ENCODE measurements at places on chromosomes 13 and 19.

DNA sequence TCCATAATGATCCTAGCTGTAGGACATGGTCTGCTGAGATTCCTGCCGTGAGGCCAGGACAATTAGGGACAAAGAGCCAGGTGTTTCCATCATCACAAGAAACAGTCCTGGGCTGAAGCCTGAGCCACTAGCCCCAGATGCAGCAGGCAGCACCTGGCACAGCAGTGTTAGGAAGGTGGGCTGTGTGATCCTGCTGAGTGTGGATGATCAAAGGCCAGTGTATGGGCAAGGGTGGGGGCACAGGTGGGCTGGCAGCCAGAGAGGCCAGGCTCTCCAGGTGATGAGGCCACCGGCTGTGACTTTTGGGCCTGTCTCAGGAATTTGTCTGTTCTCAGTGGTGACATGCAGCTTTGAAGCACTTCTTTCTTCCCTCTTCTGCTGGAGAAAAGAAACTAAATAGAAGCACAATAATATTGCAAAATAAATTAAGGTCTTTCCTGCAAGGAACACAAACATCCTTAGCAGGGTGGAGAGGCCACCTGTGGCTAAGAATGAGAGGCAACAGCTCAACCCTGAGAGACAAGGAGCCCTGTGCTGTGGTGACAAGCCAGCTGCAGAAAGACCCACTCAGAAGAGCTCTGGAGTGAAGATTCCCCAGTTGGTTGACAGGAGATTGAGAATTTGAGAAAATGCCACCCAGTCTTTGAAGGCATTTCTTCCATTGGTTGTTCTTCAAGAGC lies 127.6 kb downstream of the KATNAL1 start:
- DNase-seq: no peak

DNA sequence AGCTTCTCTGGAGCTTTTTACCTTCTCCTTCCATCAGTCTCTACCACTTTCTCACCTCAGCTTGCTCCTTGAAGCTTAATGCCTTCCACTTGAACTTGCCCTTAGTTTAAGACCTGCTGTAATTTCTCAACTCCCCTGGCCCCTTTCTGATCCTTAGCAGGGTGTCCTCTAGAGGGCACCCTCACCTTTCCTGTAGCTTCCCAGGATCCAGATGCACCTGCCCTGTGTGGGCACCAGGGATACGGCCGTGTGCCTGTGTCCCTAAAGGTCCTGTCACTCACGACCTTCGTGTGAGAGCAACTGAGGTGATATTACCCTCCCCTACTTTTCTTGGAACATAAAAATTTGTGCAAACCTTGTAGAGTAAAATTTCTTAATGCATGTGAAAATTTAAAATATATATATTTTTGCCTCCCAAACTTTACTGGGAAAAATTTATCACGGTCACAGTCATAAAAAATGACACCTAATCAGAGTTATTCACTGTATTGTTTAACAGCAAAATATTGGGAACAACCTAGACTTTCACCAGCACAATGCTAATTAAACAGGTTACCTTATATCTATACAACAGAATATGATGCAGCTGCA lies 46.4 kb downstream of the PSG3 start:
- no peak for DNase-seq

DNA sequence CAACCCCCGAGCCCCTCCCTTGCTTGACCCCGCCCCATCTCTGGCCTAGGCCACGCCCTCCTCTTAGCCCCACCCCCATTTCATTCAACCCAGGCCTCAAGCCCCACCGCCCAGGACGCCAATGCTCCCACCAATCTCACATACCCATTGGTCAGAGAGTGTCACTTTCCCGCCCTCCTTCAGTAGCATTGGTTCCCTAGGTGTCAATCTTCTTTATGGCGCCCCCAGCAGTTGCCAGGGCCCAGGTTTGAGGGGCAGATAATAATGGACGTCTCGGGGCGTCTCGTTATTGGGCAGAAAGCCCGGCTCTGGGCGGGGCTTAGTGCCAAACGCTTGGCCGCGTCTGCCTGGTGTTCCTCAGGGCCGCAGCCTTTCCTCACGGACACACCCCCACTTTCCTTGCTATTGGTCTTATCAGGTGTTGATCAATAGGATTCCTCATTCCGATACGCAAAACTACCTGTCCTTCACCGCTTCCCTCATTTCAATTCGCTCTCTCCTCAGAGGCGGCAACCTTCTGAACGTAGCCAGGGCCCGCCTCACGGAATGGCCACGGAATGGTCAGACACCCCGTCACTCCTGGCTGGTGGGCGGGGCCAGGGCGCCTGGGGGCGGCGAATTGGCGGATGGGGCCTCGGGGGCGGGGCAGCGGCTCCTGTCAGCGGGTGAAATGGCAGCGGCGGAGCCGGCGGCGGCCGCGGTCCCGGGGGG lies at the start of gene EVI5L:
EVI5L (plus strand) TSS at position 658 of the 711 bp plus-strand sequence. CDS start 16,325 bp downstream, outside the sequence.
- peak; percentile 100 for DNase-seq

DNA sequence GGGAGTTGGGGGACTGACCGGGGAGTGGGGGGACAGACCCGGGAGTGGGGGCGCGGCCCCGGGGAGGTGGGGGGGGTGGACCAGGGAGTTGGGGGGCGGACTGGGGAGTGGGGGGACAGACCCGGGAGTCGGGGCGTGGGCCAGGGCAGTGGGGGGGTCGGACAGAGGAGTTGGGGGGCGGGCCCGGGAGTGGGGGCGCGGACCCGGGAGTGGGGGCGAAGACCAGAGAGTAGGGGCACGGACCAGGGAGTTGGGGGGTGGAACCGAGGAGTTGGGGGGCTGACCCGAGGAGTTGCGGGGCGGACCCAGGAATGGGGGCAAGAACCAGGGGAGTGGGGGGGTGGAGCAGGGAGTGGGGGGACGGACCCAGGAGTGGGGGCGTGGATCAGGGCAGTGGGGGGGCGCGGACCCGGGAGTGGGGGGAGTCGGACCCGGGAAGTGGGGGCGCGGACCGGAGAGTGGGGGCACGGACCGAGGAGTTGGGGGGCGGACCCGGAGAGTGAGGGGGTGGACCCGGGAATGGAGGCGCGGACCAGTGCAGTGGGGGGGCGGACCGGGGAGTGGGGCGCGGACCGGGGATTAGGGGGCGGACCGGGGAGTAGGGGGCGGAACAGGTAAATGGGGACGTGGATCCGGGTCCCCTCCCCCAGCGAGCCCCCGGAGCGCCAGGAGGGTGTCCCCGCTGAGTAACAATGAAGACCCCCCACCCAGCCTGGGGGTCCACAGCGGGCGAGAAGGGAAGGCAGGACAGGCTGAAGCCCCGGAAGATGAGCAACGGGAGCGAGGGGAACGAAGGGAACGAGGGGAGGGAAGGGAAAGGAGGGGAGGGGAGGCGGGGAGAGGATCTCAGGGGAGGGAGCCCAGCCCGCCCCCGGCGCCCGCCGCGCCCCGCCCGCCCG lies 589 bp downstream of the R3HDM4 start:
- DNase-seq: no peak

- DNase-seq: no peak
Observed at GRCh38 chr19:46759817-46760333, 13.6 kb upstream of the STRN4 start.

DNA sequence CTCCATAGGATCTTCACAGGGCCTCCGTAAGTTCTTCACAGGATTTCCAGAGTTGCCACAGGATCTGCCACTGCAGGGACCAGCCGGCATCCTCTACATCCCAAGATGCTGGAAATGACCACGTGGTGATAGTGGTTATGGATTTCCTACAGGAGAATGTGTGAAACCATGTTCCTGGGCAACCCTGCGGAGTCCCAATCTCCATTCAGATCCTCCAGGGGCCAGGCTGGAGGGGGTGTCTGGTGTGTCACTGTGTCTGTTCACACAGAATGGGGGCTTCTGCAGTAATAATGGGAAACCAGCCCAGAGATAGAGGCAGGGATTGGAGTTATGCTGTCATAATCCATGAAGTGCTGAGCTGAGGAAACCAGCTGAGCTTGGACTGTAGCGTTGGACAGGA lies 8.6 kb downstream of the LILRA6 start:
- no peak for DNase-seq

DNA sequence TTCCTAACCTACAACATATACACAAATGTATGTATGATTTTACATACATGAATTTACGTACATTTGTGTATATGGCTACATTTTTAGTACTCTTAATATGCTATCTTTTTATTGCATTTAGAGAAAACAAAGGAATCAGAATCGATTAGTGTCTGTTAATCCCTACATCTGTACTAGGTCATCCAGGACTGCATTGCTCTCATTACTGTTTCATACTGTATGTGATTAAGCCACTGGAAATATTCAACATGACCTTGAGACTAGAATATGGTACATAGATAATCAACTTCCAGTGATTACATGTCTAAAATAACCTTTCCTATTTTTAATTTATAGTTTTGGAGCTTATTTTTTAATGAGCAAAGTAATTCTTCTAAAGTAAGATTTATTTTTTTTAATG lies 5.3 kb upstream of the MAB21L1 start:
- DNase-seq: no peak

DNA sequence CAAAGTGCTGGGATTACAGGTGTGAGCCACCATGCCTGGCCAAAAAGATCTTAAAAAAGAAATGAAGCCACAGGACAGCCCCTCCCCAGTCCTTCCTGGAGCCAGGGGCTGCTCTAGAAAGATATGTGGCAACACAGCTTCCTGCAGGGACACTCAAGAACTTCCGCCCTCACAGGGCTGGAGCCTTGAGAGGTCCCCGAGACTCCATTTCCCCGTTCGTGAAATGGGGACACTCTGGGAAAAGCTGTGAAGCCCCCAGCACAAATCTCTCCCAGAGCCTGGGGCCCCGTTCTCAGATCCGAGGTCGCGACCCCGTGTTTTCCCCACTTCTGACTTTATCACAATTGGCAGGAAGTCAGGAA lies 2.5 kb upstream of the GPX4 start:
- DNase-seq: no peak

- DNase-seq: no peak
Observed at GRCh38 chr19:32421589-32422361, 16.2 kb downstream of the DPY19L3 start.

DNA sequence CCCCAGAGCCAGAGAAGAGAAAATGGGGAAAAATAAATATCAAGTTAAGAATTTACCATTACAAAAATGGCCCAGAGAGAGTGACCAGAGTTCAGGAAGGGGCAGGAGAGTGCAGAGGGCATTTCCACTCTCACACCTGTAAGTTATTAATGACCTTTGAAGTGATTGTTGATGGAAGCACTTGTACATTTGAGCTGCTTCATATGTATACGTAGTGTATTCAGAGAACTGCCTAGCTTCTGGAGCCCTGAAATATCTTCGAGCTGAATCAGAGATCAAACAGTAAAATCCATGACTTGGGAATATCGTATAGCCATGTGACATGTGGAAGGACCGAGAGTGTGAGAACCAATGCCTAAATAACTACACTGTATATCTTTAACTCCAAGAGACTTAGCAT lies 49.2 kb upstream of the PCCA start:
- DNase-seq: no peak

GRCh38 chr13:93977986-93978385 lies 501.5 kb downstream of the DCT start:
- DNase-seq: no peak

Measured in stimulated activated CD4-positive, alpha-beta T cell treated with anti-CD3 and anti-CD28 coated beads, TNF-alpha, amount 100 ng/mL, for 4 hours (primary cell).